ENCODE measurements at places on chromosomes 11 and 22.

GRCh38 chr11:13287036-13287435 is 9.4 kb downstream of the BMAL1 start:
- DNase-seq, result no peak

DNA sequence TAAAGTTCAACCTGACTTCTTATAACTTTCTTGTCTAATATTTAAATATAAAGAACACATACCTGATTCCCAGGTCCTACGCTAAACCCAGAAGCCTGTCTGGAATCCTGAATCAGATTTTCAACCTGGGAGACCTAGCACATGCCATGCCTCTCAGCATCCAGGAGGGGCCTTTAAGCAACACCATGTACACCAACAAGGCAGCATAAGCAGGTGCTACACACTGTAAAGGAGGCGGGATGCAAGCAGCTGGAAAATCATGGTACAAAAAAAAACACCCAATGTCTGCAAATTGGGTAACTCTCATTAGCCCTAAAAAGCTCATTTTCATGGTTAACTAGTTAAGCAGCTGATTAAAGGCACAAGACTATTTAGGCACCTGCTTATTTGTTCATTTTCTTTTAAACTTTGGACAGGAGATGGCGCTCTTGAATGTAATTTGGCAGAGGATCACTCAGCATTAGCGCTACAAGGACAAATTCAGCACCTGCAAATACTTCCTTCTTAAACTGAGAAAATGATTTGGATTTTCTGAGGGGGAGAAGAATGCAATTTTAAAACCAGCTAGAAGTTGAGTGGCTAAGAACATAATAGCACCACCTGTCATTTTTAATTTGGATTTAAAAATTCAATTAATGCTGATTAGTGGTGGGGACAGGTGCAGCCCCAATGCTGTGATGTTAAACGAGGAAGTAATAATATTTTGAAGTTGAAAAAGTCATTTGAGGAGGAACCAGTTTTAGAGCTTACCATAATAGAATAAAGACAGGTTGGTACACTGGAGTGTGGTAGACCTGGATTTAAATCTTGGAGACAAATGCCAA is 104.0 kb downstream of the FAR1 start:
- peak; percentile 5 for DNase-seq

GRCh38 chr11:1511937-1512496 is 25.4 kb upstream of the MOB2 start:
- no peak for DNase-seq

DNA sequence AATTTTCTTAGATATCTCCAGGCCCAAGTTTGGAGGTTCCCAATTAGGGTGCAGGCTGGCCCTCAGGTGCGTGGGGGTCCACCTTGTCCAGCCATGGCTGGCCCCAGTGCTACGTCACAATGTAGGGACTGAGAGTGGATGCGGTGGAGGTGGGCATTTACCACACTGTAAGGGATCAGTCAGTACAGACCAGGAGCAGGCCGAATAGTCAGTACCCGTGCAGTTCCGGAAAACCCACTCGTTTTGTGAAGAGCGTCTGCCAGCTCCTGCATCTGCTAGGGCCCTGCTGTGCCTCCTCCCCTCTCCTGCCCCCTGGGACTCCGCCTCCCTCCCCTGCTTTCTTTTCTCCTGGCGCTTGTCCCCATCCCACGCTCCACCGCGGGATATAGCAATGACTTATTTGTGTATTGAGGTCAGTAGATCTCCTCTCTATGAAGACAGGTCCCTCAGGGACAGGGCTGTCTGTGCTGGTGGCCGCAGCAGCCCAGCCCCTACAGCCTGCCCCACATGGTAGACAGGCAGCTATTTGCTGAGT is 50.4 kb upstream of the SEPTIN5 start:
- DNase-seq, result no peak

DNA sequence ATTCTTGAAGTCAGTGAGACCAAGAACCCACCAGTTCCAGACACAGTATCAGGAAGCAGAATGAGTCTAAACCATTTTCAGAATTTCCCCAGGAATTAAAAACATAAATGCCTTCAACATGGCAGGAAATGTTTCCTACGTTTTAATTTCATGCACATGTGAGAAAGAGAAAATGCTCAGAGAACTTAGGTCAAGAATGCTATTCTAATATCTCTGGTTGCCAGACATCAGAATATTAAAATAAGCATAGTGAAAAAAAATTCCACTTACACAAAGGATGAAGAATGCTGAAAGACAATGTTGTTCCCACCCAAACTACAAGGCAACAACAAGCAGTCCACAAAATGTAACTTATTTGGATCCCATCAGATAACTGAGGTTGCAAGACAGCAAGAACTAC is 104.8 kb downstream of the RAB38 start:
- DNase-seq, result no peak

DNA sequence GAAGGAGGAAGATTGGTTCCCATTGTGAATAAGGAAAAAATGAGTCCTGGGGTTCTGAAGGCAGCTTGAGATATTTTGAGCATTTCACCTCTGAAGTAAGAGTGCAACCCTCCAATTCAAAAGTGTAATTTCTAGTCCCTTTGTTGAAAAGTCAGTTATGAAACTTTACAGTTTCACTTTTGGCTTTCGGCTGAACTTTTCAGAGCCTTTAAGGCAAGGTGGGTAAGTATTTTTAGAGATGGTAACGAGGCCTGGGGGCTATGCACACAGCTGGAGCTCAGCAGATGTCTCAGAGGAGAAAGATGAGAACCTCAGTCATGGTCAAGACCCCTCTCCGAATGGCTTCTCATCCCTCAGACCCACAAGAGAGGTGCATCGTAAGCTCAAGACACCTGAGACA is 267.6 kb downstream of the KIRREL3 start:
- DNase-seq, result no peak

- DNase-seq, result no peak
These were observed 22.2 kb downstream of the RASSF10 start for GRCh38 chr11:13031349-13031748.

DNA sequence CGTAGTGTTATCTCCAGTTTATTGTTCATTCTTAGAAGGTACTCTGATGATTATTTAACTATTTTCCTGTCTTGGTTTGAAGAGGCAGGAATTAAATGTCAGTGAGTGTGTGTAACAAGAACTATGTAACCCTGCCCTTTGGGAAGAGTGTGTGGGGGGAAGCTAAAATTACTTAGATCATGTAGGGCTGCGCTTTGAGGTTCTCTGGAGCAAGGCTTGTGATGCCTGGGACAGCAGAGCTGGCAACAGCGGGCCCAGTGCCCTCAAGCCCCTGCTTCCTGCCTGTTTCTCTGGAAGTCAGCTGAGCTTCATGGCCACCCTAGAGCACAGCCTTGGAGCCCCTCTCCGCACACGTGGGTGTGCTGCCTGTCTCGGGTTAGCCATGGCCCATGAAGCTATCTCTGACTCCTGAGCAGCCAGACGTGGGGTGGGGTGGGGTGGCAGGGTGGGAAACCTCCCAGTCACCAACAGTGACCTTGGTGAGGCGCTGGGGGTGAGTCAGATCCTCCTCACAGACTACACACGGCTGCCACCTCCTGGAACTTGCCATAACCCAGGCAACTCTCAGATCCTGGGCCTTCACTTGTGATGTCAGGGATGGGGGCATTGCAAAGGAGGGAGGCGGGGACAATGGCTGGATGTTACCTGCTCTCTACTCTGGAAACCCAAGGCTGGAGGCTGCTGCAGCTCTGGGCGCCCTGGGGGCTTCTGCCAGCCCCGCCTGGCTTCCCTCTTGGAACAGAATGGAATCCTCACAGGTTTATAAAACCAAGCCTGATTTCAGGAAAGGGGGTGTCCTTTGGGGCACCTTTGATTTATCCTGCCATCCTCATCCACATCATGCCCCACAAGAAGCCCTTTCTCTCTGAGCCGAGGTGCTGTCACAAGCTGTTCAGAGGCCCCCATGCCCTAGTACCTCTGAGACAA is 88.6 kb downstream of the SNX19 start:
- DNase-seq, result no peak

DNA sequence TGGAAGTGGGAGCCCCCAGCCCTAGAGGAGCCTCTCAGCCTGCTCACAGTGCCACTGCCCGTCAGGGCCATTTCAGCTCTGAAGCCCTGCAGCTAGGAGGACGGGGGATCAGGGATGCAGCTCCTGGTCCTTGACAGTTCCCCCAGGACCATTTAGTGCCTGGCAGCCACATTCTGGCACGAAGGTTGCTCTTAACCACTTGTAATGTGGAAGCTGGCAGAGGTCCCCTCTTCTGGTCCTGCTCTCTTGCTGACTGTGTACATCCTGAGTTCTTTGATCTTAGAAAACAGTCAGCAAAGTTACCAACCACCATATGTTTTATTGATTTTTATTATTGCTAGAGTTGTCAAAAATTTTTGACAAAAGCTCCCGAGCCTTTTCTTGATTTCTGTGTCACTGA is 44.2 kb downstream of the CABIN1 start:
- DNase-seq, result no peak

DNA sequence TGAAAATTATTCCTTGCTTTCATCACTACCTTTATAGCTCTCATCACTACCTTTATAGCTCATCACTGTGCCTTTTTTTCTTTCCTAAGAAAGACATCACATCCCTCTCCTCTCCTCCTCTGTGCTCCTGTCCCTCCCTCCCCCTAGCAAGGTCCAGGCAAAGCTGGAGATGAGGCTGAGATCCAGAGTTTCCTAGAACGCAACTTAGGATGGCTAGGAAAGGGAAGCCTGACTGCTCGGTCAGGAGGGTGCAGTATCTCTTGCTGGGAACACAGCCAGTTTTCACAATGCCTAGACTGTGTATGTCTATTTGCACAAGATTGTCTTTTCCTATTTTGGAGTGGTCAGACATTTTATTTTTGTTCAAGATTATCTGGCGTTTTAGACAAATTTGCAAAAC is 24.7 kb downstream of the TUB start:
- DNase-seq, result no peak

DNA sequence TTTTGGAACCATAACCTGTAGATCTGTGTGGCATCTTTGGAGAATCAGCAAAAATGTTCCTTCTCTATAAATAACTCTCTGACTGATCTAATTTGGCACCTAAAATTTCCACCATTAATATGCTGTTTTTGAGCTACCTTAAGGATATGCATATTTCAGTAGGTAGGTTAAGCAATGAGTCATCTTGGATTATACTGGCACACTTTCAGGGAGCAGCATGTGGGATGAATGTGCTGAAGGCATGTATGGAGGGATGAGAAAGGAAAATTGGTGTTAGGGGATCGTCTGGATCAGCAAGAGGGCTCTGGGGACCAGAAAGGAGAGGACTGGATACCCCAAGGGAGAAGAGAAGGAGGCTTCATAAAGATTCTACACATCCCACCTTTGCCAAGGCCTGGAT is 44.6 kb upstream of the ELF5 start:
- no peak for DNase-seq

GRCh38 chr11:575313-575995 is 816 bp upstream of the PHRF1 start:
- no peak for DNase-seq

DNA sequence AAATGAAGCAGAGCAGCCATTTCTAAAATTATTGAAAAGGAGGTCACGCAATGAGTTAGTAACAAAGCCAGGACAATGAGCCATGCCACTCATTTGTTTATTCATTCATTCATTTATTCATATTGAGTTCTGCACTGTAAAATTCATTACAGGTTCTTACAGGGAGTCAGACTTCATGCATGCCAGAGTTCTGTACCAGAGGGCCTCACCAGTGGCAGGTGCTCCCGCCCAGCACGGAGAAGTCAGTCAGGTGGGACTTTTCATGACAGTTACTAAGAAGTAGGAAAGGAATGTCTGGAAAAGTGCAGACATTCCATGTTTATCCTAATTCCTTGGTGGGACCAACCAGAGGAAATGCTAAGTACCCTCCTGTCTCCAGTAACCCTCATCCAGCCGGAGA is 217.5 kb upstream of the BLID start:
- DNase-seq, result no peak

DNA sequence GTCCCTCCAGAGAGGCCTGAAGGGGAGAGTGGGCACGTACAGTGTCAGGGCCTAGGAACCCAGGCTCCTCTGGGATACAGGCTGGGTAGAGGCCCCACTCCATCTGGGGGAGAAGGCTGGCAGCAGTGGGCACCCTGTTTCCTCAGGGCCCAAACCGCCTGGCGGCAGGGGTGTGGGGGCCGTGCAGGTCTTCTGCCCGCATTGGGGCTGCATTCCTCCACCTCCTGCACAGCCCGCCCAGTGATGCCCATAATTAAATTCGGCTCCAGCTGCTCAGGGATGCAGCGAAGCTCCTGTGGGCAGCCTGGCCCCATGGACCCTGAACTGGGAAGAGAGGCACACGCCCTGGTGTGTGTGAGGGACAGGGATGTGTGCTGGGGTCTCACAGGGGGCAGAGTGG is 35.4 kb downstream of the KCNQ1OT1 start:
- no peak for DNase-seq

- no peak for DNase-seq
These were observed 49.9 kb upstream of the THY1 start for GRCh38 chr11:119472856-119473222.

DNA sequence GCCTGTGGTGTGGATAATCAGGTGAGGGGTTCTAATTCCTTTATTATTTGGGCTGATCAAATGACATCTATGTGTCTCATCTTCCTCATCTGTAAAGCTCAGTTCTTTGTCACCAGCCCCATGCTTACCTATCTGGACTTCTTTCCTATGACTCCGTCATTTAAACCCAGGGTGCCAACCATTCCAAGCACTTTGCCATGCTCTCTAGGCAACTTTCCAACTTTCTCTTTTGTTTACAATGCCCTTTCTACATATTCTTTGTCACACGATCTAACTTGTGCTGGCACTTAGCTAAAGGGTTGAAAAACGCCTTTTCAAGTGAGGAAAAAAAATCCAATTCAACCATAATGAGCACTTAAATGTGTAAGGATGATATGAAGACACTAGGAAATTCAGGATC is 27.9 kb downstream of the EXPH5 start:
- DNase-seq, result no peak

DNA sequence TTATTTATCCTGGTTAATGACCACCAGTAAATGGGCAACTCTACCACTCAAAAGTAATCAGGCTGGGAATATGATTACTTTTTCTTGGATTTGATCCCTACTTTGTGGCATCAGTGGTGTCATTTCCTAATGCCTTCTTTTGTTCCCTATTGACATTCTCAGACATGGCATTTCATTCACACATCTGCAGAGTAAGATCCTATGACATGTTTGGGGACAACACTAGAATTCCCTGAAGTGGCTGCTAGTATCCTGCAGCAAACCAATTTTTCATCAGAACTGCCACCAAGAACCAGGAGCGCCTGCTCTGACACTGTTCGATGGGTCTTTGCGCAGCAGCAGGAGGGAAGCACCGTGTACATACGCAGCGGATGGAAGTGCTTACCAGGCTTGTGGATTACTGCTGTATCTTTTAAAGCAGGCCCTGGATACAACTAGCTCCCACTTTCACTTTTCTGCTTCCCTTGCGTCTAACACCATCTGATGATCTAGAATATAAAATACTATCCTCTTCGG is 97.7 kb downstream of the LARGE2 start:
- DNase-seq, result no peak

- no peak for DNase-seq
These were observed 518 bp upstream of the GALNT18 start for GRCh38 chr11:11622340-11622706.

- DNase-seq, result no peak
These were observed 81.3 kb downstream of the KIRREL3 start for GRCh38 chr11:126919147-126919823.

- DNase-seq, result no peak
These were observed 9.3 kb downstream of the NUP50 start for GRCh38 chr22:45172881-45173585.

GRCh38 chr11:48043991-48044512 is 63.7 kb downstream of the PTPRJ start:
- no peak for DNase-seq
